ENCODE measurements at places on chromosomes 6 and 20. TPM values are rescaled to one million over a fixed set of nuclear protein-coding genes. Genes with fewer than 3 reads are reported as not detected.

Gene FNDC1
- 0.06 TPM for polyA plus RNA-seq

Gene TBX18
- polyA plus RNA-seq, result 0.53 TPM

Gene CDH4
- polyA plus RNA-seq, result 0.26 TPM

DNA sequence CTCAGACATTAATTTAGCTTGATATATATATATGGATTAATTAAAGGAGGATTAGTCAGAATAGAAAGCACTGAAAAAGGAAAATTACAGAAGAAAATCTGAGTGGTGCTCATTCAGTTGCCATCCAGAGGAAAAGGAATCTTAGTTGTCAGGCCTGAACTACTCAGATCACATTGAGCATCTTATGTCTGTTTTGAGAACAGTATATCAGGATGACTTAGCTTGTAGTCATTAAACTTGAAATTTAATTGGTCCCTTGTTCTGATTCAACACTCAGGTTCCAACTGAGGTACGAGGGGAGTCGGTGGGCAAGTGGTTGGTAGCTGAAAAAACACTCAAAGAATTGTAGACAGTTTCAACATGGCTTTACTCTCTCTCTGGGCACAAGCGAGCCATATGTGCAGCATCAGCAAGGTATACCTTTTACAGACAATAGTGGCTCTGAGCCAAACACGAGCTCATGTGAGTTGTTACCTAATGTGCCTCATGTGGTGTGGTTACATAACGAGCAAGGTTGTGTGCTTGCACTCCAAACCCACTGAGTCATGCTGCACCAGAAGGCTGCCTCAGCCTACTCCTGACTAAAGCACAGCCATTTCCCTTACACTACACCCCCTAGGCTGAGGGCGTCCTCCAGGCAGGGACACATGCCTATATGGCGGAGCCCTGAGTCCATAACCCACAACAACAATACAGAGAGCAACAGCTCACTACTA, 73.0 kb upstream of the HMGN3 start:
- no peaks in the 10 kb centered on the region for H3K36me3 ChIP-seq
- no peak overlapping the region for H3K4me3 ChIP-seq
- DNase-seq, result no peak
- no peaks in the 10 kb centered on the region for H3K4me1 ChIP-seq
- no peak overlapping the region for H3K27ac ChIP-seq

GRCh38 chr6:95279616-95280015, 297.7 kb upstream of the MANEA start:
- H3K27me3 ChIP-seq, result no peaks in the 10 kb centered on the region
- no peaks in the 10 kb centered on the region for H3K4me1 ChIP-seq
- H3K27ac ChIP-seq, result no peak overlapping the region
- no peak for DNase-seq
- H3K4me3 ChIP-seq, result no peak overlapping the region
- no peaks in the 10 kb centered on the region for H3K36me3 ChIP-seq

Data from psoas muscle (tissue), 8 donors.